ENCODE measurements at places on chromosomes 2 and 18.

DNA sequence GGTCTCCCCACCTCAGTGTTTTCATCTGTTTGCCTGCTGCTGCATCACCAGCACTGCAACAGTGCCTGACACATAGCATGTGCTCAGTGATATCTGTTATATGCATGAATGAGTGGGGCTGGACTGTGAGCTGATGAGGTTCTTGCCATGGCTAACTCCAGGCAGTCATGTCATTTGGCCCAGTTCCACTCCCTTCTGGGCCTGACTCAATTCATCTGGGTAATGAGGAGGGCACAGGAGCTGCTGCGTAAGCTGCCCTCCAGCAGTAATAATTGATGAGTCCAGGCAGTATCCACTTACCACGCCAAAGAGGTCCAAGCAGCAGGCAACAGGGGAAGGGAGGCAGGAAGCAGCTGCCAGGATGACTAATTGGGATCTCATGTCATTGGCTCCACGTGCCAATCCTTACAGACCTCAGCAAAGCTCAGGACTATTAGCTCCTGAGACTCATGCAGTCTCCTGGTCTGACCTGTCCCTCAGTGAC, 34.1 kb upstream of the MAT2A start:
- no peak for DNase-seq

- no peak for DNase-seq
These were observed 43.0 kb downstream of the FBXO48 start for GRCh38 chr2:68423966-68424650.

- DNase-seq: no peak
These were observed 24.4 kb downstream of the SNTG2 start for GRCh38 chr2:975095-975494.

DNA sequence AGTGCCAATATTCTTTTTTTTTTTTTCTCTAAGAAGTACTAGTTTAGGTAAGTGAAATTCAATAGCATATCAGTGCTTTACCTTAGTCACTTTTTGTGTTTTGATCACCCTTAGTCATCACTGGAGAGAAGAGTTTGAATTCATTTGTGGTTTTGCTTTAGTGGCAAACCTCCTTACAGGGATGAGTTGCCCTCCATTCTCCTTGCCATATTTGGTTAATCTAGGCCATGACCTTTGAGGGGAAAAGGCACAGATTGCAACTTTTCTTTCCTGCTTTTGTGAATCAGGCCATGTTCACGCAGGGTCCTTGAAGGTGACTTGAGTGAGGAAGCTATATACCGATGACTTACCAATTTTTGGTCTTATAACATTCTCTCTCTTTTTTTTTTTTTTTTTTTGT, 34.4 kb downstream of the PLEKHA3 start:
- no peak for DNase-seq

DNA sequence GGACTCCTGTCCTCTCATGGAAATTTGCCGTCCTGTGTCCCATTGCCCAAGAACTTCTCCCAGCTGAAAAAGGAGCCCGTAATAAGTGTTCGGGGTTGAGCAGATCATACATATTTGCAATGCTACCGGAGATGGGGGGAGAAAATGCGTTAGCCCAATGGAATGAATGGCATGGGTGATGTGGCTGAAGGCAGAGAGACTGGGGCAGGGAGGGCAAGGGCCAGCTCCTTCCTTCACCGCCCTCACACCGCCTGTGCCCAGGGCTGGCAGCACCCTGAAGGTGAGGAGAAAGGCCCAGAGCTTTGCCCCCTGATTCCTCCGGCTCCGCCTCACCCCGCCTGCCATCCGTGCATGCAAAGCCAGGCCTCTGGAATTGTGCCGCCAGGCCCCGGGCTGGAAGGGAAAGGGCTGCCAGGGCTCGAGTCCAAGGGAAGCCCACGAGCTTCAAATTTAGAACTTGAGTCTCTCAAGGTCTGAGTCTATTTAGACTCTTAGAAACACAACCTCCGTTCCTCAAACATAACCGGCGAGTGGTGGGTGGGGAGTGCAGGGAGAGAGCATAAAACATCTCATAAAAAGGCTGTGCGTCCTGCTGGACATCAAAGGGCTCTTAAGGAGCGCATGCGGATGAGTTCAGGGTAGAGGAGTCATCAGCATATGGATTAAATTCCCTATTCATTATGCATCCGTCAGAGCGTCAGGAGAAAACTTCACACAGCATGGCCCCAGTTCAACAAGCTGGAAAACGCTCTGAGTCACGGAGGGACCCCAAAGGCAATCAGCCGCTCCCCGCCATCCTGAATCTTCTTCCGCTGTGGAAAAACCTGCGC, 121.7 kb upstream of the GLI2 start:
- DNase-seq: no peak

GRCh38 chr2:117308861-117309770, 505.4 kb upstream of the DDX18 start:
- DNase-seq: no peak

DNA sequence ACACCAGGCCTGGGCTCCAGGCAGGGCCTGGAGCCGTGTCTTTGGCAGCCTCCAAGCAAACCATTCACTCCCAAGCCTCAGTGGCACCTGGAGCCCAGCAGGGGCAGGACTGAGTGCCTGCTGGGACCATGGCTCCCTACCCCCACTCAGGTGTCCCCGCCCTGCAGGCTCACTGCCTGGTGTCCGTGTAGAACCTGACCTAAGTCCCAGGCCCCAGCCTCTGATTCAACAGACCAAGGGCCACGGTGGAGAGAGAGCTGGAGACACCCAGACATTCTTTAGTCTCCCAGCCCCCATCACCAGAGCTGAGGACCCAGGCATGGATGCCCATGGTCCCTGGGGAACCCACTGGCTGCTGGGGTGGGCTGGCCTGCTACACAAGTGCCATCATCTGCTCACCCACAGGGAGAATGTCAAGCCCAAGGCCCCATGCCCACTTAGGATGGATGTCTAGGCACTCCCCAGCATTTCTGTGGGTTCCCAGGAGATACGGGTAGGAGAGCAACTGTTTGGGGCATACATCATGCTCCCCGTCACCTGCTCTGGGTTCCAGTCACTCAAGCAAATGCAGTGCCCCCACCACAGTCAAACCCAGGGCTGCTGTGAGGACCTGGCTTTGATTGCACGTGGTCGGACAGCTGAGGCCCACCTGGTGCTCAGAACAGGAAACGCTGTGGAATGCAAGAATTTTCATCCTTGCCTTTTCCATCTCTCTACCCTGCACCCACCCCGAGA, 42.9 kb upstream of the ATG16L1 start:
- no peak for DNase-seq

DNA sequence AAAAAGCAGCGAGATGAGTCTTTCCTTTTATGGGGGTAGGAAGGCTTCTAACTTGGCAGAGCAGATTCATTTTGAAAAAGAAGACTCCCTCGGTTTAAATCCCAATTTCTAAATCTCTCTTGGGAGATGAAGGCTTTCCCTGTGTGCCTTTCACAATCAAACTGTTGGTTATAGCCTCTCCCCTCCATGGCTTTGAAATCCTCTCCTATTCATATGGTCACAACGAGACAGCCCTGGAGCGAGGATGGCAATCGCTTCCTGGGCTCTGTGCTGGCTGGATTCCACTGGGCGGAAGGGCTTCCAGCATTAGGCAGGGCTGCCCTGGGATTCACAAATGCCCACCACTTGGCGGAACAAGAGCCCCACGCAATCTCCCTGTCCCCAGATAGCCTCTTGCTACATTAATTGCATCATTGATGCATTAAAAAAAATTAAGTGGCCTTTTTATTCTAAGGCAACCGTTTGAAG, 1.6 kb downstream of the CAVIN2 start:
- DNase-seq: no peak

GRCh38 chr2:45675263-45675812, 23.9 kb downstream of the PRKCE start:
- no peak for DNase-seq

DNA sequence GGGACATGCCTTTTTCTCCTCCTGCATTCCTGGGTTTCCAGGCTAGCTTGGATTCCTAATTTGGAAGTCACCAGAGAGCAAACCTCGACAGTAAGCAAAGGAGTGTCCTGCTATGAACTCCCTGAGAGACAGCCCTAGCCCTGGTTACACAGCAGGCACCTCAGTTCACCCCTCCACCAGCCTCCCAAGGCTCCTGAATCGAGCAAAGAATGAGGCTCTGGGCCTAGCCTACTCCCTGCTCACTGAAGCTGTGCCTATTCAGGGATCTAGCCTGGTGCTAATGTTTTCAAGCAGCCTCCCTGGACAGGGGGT, 66.7 kb upstream of the RMDN2 start:
- DNase-seq: no peak
